ENCODE measurements at places on chromosomes 12 and 14.

- DNase-seq, result no peak
Observed at GRCh38 chr12:16606991-16607390, 1.0 kb upstream of the LMO3 start.

DNA sequence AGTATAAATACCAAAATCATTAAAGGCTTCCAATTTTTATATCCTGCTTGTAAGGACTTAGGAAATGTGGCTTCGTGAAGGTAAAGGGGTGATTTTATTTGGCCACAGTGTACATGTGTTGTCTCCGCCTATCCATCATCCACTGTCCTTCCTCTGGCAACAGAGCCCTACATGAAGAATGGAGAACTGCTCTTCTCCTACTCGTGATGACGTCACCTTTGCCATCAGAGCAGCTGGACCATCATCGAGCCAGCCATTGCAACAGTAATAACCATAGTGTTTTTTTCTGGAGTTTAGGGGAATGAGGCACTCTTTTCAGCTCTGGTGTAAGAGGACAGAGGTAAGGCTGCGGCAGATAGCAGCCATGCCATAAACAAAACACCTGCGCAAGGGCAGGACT lies 19.2 kb downstream of the ITPR2 start:
- DNase-seq, result no peak

DNA sequence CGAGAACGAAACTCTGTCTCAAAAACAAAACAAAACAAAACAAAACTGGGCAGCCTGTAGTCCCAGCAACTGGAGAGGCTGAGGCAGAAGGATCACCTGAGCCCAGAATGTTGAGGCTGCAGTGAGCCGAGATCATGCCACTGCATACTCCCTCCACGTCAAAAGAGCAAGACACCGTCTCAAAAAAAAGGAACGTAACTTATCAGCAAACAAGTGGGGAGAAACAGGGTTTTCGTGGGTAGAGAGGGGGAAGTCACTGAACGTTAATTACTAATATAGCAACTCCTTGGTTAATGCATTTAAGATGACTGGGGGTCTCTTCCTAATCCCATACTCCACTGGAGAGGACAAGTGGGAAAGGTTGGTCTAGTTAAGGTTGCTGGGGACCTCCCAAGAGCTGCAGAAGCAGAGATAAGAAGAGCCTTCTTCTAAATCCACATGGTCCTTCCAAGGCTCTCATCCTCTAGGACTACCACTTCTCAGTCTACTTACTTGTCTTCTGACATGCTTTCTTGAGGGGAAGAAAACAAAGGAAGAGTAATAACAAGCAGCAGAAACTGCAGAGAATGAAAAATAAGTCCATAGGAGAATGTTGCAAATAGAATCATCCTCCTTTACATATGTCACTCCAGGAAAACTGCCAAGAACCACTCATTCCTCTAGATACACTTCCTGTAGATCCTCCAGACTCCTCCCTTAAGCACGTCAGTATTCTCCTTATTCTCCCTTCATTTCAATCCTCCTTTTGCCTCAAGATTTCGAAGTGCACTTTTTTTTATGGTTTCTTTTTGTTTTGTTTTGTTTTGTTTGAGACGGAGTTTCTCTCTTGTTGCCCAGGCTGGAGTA lies 5.8 kb downstream of the NUMB start:
- no peak for DNase-seq

GRCh38 chr14:85532374-85533022 lies 2.6 kb downstream of the FLRT2 start:
- no peak for DNase-seq

- no peak for DNase-seq
Observed at GRCh38 chr14:33120966-33121365, 182.3 kb downstream of the NPAS3 start.

DNA sequence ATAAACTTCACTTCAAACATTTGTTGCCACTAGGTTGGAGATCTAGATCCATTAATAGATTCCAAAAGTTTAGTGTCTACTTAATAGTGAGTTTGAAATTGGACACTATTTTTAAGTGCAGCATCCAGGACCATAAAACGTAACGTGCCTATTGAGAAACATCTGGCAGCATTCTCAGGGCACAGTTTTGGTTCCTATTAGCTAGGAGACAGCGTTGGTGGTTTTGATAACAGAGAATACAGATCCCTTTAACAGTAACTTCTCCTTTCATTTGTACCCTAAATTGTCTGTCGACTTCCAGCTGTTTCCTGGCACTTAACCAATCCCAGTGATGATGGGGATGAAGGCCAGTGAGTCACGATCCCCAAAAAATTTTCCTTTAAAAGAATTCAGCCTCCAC lies 25.8 kb downstream of the KCNK10 start:
- no peak for DNase-seq
